Activated T-cell treated with anti-CD3 and anti-CD28 coated beads, Interleukin-2, amount 50 U/mL, for 72 hours (primary cell): ENCODE measurements at places on chromosomes 12 and 14. TPM values are rescaled to one million over a fixed set of nuclear protein-coding genes. Genes with fewer than 3 reads are reported as not detected.

The METTL25 gene
- 5.4 TPM for total RNA-seq

GRCh38 chr14:71534506-71534905 lies 397.7 kb upstream of the RGS6 start:
- DNase-seq = no peak

DNA sequence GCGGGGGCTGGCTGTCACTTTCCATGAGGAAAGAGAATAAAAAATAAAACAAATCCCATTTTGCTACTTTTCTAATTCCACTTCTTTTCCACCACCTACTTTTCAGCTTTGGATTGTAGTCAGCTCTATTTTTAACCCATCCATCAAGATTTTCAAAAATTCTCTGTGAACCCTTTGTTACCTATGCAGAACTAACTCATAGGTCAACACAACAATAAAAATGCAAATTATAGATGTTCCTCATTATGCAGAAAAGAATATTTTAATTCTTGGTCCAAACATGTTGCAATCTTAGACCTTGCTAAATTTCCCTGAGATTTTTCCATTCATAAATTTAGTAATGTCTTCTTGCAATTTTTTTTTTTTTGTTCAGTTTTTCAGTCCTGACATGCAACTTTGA lies 454.5 kb downstream of the ADAMTS20 start:
- DNase-seq = no peak

GRCh38 chr12:96338852-96339471 lies 61.3 kb downstream of the CDK17 start:
- DNase-seq = no peak

GRCh38 chr12:41942354-41942753 lies 202.3 kb downstream of the GXYLT1 start:
- no peak for DNase-seq

The FAM186B gene
- total RNA-seq = 0.82 TPM

- DNase-seq = no peak
Measured at GRCh38 chr14:83133981-83134645, 1600.5 kb upstream of the SEL1L start.

DNA sequence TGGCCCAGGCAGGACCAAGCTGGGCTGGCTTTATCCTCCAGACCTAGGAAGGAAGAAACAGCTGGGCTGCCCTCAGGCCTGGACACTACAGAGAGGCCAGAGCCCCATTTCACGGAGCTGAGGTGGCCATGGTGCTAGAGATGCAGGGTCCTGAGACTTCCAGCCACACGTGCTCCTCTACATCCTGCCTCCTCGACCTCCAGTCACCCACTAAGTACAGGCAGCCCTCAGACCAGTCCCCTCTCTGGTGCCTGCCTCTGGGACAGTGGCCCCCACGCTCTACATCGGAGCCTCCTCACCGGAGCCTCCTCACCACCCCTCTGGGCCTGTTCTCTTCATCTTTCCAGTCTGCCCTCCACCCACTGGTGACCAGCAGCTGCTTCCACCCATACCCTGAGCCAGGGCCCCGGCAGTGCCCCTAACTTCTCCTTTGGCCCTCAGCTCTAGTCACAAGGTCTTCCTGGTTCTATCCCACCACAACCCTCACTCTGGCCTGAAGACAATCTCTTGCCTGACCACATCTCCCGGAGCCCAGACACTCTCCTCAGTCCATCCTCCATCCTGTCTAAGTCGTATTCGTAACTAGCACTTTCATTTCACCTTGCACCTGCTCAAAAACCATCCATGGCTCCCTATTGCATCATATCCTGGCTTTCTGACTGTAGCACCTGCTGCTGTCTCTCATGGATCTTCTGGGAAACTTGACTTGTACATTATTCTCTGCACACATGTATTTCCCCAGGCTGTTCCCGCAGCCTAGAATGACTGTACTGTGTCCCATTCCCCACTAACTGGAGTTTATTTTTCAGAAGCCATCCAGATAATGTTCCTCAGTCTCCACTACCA lies 43.9 kb downstream of the DIO3 start:
- DNase-seq = no peak

DNA sequence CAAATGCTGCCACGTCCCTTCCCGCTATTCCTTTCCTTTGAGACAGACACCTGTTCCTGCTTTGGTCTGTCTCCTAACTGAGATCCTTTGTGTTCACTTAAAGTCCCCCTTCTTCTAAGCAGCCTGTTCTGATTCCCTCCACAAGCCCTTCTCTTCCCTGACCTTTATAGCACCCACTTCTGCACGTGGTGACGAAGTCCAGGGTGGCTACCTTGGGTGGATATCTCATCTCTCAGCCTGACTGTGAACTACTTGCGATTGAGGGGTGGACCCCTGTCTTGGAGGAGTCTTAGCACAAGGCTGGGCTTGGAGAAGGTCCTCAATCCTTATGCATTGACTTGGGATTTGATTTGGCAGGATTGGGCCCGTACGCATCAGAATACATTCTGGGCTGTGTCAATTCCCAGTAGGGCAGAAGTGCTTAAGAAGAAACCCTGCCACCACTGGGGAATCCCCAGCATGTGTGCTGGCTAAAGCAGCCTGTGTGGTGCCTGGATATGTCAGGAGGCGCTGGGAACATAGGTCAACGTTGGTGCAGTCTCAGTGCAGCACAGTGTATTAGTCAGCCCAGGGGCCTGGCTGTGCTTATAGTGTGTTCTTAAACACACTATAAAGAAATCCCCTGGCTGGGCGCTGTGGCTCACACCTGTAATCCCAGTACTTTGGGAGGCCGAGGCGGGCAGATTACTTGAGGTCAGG lies 23.6 kb downstream of the KRT80 start:
- no peak for DNase-seq

DNA sequence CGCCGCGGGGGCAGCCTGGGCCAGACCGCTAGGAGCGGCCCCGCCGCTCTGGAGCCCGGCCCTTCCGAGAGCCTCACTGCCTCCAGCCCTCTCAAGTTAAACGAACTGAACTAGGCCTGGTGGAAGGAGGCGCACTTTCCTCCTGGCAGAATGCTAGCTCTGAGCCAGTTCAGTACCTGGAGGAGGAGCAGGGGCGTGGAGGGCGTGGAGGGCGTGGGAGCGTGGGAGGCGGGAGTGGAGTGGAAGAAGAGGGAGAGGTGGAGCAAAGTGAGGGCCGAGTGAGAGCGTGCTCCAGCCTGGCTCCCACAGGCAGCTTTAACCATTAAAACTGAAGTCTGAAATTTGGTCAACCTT lies 5.3 kb downstream of the LTB4R start:
- no peak for DNase-seq

- no peak for DNase-seq
Measured at GRCh38 chr14:93299866-93300265, 33.0 kb downstream of the BTBD7 start.

The AQP2 gene
- not detected for total RNA-seq

The ANO2 gene
- not detected for total RNA-seq

DNA sequence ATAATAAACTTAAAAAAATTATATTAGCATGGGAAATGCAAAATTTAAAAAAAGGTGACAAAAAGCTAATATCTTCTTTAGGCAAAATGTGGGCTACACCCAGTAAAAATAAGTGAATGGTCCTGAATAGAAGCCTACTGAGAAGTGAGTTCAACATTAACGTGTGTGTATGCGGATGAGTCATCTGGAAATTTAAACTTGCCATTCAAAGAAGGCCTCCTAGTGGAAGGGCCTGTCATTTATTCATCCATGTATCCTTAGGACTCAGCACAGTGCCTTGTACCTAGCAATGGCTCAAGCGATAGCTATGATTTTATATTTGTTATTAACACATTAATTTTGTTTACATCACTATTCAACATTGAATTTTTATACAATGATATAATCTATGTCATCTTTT lies 226.2 kb downstream of the NUBPL start:
- no peak for DNase-seq

GRCh38 chr12:118334241-118334640 lies 38.5 kb downstream of the TAOK3 start:
- DNase-seq = no peak

- no peak for DNase-seq
Measured at GRCh38 chr12:117352206-117352605, 9.2 kb downstream of the NOS1 start.

The KLHDC1 gene
- total RNA-seq = 5.5 TPM

- no peak for DNase-seq
Measured at GRCh38 chr12:78519422-78519821, 345.2 kb upstream of the SYT1 start.

DNA sequence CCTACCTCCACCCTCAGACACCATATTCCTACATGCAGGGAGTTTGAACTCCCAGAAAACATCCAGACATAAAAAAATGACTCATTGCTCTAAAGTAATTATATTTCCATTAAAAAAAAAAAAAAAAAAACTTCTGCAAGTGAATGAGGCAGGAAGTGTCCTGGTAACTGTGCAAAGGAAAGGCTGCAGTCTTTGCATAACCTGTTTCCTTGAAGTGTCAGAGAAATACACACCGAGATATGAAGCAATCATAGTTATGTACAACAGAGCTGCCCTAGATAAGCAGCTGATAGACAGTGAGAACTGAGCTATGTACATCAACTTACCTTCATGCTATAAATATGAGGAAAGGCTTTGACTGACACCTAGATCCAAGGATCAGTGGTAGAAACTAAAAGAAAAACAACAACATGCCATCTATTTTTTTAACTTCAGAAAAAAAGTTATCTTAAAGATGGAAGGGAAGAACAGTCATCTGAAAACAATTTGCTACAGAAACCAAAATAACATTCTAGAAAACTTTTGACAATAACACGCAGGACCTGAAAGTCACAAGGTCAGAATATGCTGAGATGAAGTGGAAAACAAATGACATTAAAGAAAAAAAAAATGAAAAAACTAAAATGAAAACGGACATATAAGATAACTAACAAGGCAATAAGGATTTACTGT lies 263.2 kb downstream of the SEC23A start:
- DNase-seq = no peak

The VDR gene
- total RNA-seq = 224 TPM

DNA sequence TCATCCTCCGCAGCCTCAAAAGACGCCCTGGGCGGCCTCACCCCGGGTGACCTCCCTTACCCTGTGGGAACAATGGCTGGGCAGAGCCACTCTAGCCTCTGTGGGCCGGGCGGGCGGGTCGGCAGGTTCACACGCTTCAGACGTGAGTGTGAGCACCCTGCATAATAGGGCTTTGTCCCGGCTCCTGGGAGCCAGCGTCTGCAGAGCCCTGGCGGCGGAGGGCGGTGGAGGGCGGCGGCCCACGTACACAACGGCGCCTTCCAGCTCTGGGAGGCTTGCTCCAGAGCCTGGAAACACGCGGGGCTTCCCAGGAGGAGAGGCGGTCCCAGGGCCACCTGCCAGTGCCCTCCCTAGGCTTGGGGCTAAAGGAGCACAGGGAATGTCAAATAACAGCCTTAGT lies 205.6 kb downstream of the BCL11B start:
- DNase-seq = no peak

DNA sequence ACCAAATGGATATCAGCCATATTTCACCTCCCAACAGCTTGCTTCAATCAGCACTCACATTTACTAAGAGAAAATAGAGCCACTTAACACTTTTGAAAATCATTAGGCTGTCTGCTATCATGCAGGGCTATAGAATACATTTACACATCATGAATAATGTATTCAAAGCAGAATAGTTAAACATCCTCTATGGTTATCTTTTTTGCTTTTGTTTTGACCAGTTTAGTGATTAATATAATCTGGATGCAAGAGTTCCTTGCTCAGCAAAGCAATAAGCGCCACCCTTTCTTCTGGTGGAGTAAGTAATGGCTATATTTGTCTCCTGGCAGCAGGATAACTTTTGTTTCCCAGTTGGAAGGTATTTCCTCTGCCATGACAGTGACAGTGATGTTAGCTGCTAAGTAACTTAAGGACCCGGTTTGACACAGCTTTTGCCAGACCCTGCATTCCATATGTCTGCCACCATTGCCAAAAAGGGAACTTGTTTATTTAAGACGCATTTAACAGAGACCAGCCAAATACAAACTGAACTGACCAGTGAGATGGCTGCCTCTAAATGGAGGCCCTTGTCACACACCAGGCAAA lies 70.3 kb upstream of the NR2C1 start:
- no peak for DNase-seq

The DDIT3 gene
- total RNA-seq = 64.6 TPM

- DNase-seq = no peak
Measured at GRCh38 chr14:51609251-51609954, 42.3 kb upstream of the FRMD6 start.

DNA sequence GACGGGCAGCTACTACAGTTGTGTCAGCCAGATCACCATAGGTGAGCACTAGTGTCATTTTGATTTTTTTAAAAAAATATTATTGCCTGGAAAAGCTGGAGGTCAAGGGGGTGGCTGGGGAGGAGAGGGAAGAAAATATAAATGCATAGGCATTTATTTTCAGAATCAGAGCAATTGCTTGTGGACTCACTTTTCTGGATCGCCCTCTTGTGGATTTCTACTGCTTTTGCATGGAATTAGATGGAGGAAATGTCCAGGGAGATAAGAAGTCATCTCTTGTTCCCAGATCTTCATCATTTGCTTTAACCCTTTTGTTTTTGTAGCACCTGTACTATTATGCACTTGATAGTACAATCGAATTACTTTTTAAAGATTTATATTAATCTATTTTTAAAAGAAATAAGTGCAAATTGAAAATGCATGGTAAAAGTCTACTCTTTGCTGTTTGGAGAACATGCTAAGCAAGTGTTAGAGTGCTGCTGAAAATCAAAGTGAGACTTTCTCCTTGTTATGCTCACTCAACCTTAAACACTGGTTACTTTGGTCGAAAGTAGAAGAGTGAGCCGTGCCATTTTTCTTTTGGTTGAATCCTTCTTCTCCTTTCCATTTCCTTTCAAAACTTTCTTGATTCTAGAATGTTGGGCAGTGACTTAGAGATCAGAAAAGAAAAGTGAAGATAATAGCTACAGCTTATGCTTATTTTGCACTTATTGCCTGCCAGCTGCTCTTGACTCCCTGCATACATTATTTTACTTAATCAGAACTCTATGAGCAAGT lies 60.6 kb upstream of the ANO4 start:
- DNase-seq = no peak
